ENCODE measurements at places on chromosomes 5 and 9.

DNA sequence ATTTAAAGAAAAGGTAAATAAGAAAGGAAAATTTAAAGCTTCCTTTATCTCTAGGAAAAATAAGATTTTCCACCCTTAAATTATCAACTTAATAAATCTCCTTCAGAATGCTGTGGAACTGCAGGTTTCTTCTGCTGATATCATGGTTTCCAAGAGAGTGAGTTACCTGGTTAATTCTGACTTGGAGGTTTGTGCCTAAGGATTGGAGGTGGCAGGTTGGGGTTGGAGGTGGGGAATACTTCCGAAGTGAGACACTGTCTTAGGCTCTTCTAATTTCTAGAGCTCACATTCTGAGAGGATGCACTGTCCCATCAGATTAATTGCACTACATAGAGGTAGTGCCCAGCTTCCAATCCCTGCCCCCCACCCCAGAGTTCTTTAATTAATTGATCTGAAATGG is 31.1 kb downstream of the SLC1A3 start:
- DNase-seq = no peak

DNA sequence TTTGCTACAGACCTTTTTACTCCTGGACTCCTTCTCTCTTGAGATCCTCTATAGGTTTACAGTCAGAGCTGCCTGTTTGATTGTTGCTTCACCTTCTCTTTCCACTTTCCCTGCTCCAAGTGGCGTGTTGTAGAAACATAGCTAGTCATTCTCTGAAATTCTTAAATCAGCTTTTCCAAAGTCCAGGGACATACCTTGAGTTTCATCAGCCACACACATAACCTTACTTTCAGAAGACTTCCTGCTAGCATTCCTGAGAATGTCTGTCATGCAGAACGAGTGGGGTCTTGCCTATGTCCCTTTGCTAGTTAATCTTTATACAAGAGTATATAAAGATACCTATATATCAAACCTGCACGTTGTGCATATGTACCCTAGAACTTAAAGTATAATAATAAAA is 230.3 kb upstream of the ZNF462 start:
- DNase-seq = no peak

DNA sequence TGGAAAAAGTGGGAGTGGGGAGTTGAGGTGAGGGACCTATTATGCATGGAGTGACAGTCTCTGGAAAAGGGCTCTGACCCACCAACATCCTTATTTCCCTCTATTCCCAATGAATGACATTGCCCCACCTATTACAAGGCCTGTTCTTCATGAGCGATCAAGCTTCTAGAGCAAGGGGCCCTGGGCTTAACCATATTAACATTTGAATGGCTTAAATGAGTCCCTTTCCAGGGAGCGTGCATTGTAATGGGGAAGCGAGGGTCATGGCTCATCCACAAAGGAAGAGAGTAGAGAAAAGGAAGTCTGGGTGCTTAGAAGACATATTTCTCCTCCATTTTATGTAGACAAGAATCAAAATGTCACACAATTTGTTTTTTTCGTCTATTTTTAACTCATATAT is 255.5 kb downstream of the CAAP1 start:
- no peak for DNase-seq

- no peak for DNase-seq
These were observed 126.9 kb downstream of the TLE1 start for GRCh38 chr9:81562231-81563019.

DNA sequence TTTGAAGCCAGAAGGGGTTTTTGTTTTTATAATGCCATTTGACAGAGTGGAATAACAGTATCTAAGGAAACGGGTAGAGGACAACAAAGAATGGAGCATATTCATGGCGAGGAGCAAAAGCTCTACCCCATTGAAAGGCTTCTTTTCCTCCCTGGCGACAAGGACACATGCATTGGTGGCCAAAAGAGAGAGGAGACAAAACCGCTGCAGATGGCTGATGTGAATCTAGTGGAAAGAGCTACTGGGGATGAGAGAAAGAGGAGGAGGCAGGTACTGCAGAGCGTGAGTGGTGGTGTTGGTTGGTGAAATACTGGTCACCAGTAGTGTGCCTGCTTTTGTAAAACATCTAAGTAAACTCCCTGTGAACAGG is 491 bp downstream of the APC start:
- no peak for DNase-seq

- no peak for DNase-seq
These were observed 125.1 kb upstream of the CLINT1 start for GRCh38 chr5:157983906-157984551.

- no peak for DNase-seq
These were observed 474.2 kb upstream of the RIOK2 start for GRCh38 chr5:97657239-97657638.

- DNase-seq = no peak
These were observed 246.8 kb upstream of the DAB2 start for GRCh38 chr5:39671561-39671961.

DNA sequence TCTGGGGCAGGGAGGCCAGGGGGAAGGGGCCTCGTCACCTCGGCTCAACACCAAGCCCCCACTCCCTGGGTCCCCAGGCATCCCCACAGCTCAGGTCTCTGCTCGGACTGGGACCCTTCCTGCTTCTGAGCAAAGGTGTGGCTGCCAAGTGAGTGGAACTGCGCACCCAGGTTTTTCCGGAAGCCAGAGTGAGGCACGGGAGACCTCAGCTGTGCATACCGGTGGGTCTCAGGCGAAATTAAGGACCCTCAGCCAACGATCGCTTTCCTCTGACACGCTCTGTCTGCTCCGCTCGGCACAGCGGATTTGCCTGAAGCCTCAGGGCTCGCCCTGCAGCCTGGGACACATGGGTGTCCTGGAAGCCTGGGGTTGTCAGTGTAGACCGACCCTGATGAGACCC is 41.0 kb upstream of the IRX4 start:
- DNase-seq = no peak

- DNase-seq = no peak
These were observed 893 bp upstream of the SH2D3C start for GRCh38 chr9:127779136-127779981.

DNA sequence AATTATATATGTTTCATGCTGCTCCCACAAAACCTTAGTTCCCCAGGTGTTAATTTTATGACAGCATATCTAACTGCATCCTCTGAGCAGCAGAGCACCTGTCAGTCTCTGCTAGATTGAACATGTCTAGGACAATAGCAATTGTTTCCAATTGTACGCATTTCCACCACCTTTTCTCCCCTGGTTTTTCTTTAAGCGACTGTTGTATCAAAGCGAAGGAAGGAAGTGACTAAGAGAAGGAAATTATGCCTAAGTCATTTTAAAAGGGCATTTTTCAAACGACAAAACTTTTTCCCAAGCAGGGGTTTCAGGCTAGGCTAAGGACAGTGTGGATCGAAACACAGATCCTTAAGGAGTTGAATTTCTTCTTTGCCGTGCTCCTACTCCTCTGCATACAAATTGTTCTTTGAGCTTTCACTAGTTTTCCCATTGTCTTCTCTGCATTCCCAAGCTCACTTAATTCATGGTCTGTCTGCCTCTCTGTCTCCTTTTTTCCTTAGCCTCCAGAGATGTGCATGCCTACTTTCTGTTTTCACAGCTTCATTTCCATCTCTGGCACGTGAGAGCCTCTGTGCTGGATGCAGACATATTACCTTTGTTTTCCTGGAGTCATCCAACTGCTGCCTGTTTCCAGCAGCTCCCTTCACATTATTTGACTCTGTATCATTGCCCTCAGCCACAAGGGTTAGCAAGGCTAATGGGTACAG is 39.4 kb upstream of the STARD4 start:
- no peak for DNase-seq

- DNase-seq = no peak
These were observed 729 bp upstream of the TMEM38B start for GRCh38 chr9:105693435-105694189.

DNA sequence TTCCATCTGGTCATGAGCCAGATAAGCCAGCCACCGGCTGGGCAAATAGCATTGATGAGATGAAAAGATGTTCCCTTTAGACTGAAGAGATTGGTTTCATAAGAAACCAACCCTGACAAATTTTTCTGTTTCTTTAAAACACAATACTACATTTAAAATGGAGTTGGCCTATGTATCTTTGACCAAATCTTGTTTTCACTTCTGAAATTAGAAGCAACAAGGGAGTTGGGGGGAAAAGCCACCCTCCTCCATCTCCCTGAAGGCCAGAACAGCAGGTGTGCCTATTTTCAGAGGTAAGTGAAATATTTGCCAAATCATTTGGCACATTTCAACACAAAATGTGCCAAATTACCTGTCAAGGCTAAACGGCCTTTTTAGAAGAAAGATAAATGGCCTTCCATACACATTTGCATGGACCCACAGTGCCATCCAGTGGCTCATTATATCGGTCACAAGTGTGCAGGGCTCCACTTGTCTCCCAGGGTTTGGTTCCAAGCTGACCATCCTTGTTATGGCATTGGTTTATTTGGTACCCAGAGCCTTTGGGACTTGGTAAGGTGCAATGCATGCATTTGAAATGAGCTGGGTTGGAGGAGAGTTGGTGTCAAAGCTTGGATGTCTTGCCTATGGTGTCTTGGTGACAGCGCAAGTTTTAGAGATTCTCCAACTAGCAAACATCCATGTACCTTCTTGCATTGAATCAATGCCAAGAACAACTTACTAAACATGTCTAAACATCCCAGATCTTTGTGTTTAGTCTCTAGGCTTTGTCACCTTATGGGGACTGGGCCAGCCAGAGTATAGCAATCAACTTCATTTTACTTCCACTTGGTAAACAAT is 372.0 kb upstream of the KIF2A start:
- peak; percentile 53 for DNase-seq

DNA sequence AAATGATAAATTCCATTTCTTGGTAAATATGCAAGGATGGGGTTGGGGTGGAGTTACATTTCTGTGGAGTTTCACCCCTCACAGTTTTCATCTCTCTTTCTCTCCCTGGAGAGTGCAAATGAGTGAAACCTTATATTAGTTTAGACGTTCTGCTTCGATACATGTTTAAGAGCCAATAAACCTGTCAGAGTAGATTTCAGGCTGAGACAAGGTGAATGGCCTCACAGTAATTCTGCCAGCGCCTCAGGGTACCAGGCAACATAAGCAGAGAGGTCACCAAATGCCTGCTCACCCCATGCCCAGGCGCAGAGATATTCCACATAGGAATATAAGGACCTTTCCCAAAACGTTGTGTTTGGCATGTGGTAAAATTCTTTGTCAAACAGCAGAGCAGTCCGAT is 154.9 kb upstream of the VLDLR start:
- no peak for DNase-seq

GRCh38 chr9:125683486-125683885 is 23.5 kb downstream of the MAPKAP1 start:
- no peak for DNase-seq

GRCh38 chr5:138824924-138825863 is 49.9 kb downstream of the LRRTM2 start:
- no peak for DNase-seq

GRCh38 chr5:130227699-130228098 is 323.4 kb downstream of the CHSY3 start:
- no peak for DNase-seq

DNA sequence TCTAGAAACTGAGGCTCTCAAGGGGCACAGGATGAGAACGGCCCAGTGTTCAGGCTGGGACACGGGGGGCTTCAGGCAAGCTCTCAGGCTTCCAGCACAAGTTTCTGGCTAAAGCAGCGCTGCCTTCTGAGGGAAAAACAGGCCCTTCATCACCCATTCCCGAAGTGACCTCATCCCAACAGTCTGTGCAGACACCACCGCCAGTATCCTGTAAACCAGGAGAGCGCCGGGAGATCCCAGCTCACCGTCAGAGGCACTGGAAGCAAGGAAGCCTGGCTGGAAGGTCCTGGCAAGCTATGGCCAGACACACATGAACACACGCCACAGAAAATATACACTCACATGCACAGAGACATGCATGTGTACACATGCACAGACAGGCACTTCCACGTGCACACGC is 8.8 kb downstream of the SLC12A7 start:
- no peak for DNase-seq

GRCh38 chr9:15352306-15352705 is 45.3 kb upstream of the TTC39B start:
- no peak for DNase-seq

DNA sequence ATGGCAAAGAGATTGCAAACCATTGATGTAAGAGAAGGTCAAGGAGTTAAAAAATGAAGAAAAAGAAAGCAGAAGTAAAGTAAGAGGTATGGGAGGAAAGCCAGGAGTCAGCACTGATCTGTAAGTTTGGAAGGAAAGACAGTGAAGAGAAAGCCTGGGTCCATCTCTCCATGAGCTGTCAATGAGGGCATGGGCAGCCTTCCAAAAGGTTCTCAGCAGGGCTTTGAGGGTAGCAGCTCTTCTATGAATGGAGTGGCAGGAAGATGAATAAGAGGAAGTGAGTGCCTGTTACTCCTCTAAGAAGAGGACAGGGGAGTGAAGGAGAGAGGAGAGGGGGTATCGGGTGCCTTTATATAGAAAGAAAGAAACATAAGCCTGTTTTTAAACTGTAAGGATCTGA is 97.1 kb downstream of the ADCY2 start:
- no peak for DNase-seq

GRCh38 chr9:100598641-100599145 is 20.8 kb downstream of the CAVIN4 start:
- peak; percentile 97 for DNase-seq

DNA sequence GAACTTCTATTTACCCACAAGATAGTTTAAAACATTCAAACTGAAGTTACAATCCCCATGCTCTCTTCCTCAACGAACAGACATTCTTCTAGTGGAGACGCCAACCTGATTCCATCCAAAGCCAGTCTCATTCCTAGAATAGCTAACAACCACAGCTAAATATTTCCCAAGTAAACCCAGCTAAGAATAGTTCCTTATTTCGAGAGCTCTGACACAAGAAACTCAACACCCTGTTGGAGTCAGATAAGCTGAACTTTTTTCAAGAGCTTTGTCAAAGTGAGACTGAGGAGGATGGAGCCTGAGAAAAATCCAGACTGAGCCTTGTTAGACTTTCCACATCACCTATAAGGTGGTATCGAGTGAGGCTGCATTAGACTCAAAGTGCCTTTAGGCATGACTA is 56.7 kb upstream of the RPS23 start:
- no peak for DNase-seq

GRCh38 chr9:127754099-127755060 is 19.3 kb upstream of the TOR2A start:
- peak; percentile 75 for DNase-seq

DNA sequence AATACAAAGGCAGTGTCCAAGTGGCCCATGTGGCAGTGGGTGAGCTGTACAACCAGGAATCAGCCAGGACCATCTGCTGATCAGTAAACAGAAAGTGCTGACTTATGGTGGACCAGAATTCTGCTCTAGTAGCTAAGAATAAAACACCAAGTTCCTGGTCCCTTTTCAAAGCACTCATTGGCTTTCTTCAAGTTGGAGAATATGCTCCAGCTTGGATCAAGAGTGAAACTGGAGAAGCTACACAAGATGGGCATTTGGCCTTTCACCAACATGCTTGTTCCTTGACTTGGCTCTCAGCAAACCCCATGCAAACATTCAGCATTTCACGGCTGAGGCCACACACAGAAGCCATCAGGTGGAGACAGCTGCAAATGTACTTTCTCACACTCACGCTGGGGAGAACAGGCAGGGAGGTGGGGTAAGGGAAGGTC is 32.1 kb downstream of the MARCHF3 start:
- no peak for DNase-seq

- DNase-seq = no peak
These were observed 186.7 kb downstream of the PARP8 start for GRCh38 chr5:50853151-50853550.
